Endothelial cell of umbilical vein (primary cell): ENCODE measurements at places on chromosomes 13 and 19. TPM values are rescaled to one million over a fixed set of nuclear protein-coding genes. Genes with fewer than 3 reads are reported as not detected.

The IQCN gene
- 2.2 and 3.0 TPM in 2 replicates for total RNA-seq

The DENND1C gene
- not detected in 2 replicates for total RNA-seq

The RFX2 gene
- total RNA-seq: 16.1 and 16.2 TPM in 2 replicates

The MATK gene
- total RNA-seq: not detected in 2 replicates

The GNA15 gene
- not detected in 2 replicates for total RNA-seq

The CBARP gene
- 9.2 and 9.6 TPM in 2 replicates for total RNA-seq

The TNFSF9 gene
- 0.53 and 0.72 TPM in 2 replicates for total RNA-seq

The CERS1 gene
- 3.0 and 4.0 TPM in 2 replicates for total RNA-seq

The TMC4 gene
- total RNA-seq: 0.71 and 0.74 TPM in 2 replicates

The TDRD12 gene
- total RNA-seq: 0.09 TPM in 1 of 2 replicates, not detected in the other

The MRPS31 gene
- 17.8 and 19.9 TPM in 2 replicates for total RNA-seq

The ENOX1 gene
- 0.28 and 0.97 TPM in 2 replicates for total RNA-seq

The ZNF99 gene
- not detected in 2 replicates for total RNA-seq

The ATP4B gene
- not detected in 2 replicates for total RNA-seq

The COG6 gene
- total RNA-seq: 33.1 and 41.1 TPM in 2 replicates

The KIR2DL4 gene
- not detected in 2 replicates for total RNA-seq

The KLK8 gene
- total RNA-seq: not detected in 2 replicates

The SYT5 gene
- 0.42 TPM in 1 of 2 replicates, not detected in the other for total RNA-seq

The WTIP gene
- total RNA-seq: 25.7 and 26.9 TPM in 2 replicates

The XRCC1 gene
- 37.3 and 39.3 TPM in 2 replicates for total RNA-seq

The SIGLECL1 gene
- not detected in 2 replicates for total RNA-seq

The ZNF726 gene
- total RNA-seq: 2.9 and 4.7 TPM in 2 replicates

The SMIM7 gene
- 45.7 and 51.1 TPM in 2 replicates for total RNA-seq

The PPP1R13L gene
- total RNA-seq: 77.4 and 84.4 TPM in 2 replicates
